ENCODE measurements at places on chromosomes 16 and 17. TPM values are rescaled to one million over a fixed set of nuclear protein-coding genes. Genes with fewer than 3 reads are reported as not detected.

TMC8 gene
- 0.41 TPM for total RNA-seq

TNFRSF13B gene
- not detected for total RNA-seq

HOXB6 gene
- total RNA-seq = not detected

NPIPA2 gene
- total RNA-seq = 0.41 TPM

AANAT gene
- total RNA-seq = not detected

IRX6 gene
- under 0.01 TPM for total RNA-seq

TMEM100 gene
- 3.3 TPM for total RNA-seq

PERCC1 gene
- not detected for total RNA-seq

OR2C1 gene
- 0.82 TPM for total RNA-seq

ENPP7 gene
- not detected for total RNA-seq

DHRS7C gene
- total RNA-seq = not detected

MYO15A gene
- 2.4 TPM for total RNA-seq

ARHGDIG gene
- 51.4 TPM for total RNA-seq

GRCh38 chr17:57578608-57579225 is 166.4 kb downstream of the CCDC182 start:
- no peak for DNase-seq

- no peak for DNase-seq
Measured at GRCh38 chr17:75394332-75394918, 11.1 kb downstream of the GRB2 start.

- no peak for DNase-seq
Measured at GRCh38 chr17:42498828-42499227, 37.2 kb upstream of the NAGLU start.

DNA sequence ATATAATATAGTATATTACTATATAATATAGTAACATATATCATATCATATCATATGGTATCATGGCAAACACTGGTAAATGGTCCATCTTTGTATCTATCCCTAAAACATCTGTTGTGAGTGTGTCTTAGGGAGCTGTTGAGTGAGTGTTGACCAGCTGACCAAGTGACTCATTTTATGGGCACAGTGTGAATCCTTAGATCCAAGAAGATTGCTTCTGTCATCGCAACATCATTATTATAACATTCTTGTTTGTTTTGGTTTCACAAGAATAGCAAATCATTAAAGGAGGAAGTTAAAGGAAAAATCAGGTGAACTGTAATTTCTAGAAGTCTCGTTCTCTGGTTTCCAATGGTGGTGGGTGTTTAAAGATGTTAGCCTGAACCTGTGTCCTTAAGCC is 11.7 kb upstream of the MAF start:
- DNase-seq = no peak

DNA sequence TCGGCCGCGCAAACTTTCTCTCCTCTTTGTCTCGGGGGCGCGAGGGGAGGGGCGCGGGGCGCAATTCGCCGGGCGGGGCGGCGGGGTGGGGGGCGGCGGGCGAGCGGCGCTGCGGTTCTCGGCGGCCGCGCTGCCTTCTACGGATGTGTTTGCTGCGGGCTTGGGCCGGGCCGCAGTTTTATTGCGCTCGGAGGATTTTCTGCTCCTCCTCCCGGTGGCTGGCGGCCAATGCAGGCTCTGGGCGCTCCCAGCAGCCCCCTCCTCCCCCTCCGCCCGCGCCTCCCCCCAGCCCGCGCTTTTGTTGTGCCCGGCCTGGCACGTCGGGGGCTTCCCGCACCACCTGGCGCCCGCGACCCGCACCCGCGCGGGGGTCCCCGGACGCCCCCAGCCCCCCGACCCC is at the start of gene TIMP2:
TIMP2 (minus strand) TSS at position 154 of the 400 bp plus-strand sequence. CDS start 299 bp downstream, outside the sequence.
- DNase-seq = peak; percentile 96

- no peak for DNase-seq
Measured at GRCh38 chr16:2209258-2210008, 1.2 kb downstream of the BRICD5 start.

DNA sequence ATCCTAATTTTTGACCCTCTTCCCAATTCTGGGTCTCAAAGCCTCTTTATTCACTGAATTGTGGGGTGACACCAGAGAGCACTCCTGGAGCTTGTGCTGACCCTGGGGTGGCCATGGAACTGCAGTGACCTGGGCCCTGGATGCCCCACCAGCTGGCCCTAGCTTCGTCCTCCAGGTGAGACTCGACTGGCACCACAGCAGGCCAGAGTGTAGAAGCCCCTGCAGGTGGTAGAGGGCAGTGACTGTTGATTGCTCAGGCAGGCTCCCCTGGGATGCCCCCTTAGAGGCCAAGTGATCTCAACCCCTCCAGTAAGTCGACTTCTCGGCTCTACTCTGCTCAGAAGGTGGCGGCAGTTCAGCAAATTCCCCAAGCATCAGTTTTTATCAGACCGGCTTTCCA is 6.4 kb downstream of the FA2H start:
- no peak for DNase-seq

- no peak for DNase-seq
Measured at GRCh38 chr17:10069301-10069700, 129.1 kb downstream of the GAS7 start.

DNA sequence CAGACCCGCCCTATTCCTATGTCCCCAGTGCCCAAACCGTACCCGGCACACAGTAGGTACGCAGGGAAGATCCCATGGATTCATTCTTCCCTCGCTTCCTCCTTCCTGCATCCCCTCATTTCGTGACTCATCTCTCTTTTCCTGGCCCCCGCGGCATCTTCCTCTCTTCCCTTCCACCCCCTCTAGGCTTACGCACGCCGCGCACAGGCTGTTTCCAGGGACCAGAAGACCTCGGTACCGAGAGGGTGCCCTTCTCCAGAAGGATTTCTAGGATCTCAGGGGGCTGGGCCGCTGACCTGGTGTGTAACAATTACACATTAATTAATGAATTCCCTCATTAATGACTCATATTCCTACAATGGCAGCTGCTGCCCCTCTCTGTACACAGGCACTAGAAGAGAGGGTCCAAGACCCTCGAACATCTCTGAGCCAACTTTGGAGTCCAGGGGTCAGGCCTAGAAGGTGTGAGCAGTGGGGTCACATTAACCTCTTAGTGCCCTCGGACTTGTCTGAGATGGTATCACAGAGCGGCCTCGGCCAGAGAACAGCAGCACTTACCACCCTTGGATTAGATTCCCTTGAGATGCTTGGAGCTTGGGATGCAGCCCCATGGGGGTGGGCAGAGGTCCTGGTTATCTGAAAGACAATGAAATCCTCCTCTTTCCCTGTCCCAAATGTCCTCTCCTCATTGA is 16.8 kb upstream of the PLLP start:
- DNase-seq = no peak

DNA sequence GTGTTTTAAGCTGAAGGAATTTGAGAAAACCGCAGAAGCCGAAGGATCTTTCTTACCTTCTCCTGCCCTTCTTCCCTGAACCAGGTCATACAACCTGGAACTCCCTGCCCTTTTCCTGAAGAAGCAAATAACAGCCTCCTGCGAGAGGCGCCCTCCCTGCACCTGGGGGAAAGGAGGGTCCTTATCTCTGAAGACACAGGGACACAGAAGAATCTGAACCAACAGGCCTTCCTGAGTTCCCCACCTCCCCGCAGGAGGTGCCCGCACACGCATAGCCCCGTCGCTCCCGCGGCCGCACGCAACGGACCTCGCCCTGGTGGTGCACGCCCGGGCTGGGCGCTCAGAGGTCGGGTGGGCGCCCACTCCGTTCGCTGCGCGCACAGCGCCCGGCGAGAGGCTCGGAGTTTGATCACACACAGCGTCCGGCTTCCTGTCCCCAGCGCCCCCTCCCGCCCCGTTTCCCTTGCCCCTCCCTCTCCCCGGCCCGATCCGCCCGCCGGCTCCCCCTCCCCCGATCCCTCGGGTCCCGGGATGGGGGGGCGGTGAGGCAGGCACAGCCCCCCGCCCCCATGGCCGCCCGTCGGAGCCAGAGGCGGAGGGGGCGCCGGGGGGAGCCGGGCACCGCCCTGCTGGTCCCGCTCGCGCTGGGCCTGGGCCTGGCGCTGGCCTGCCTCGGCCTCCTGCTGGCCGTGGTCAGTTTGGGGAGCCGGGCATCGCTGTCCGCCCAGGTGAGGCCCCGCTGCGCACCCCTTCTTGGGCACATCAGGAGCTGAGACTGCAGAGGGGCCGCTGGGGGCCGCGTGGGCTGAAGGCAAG is at the start of gene TNFSF12:
TNFSF12 (plus strand) TSS at position 474 of the 816 bp plus-strand sequence; CDS start at position 570, 96 bp downstream.
- DNase-seq = peak; percentile 81

GRCh38 chr16:72467157-72467759 is 295.3 kb upstream of the PMFBP1 start:
- DNase-seq = no peak

- peak; percentile 58 for DNase-seq
Measured at GRCh38 chr17:47663912-47664623, 14.3 kb downstream of the KPNB1 start.

GRCh38 chr17:47324224-47325020 is 667 bp downstream of the EFCAB13 start:
- DNase-seq = no peak

DNA sequence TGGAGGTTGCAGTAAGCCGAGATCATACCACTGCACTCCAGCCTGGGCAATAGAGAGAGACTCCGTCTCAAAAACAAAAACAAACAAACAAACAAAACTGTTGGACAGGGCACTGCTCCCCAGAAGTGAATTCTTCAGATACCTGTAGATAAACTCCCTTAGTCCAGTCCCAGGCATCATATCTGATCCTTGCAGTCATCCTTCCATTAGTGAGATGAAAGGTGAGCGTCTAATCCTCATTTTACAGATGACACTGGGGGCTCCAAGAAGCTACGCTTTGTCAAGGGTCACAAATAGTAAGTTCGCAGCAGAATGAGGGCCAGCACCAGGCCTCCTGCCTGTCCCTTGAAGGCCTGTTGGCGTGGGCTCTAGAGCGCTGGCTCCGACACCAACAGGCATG is 102.0 kb downstream of the OR1D5 start:
- DNase-seq = no peak

DNA sequence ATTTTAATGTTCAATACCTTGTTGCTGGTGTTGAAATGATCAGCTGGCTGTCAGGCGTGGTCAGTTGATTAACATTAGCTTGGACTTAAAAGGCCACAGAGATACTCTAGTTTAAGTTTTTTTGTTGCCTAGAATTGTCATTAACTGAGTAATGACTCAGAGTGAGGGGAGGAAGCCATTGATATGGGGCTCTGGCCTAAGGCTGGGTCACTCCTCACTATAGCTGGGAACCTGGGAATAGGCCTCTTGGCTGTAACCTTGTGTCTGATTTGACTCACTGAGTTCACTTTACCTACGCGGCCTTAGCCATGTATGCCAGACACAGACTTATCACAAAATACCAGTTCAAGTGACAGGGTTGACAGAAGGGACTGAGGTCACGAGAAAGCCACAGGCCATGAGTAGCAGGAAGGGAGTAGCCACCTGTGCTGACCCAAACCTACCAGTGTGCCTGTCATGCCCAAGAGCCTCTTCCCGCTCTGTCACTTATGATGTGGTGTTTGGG is 37.9 kb upstream of the ADCY7 start:
- DNase-seq = no peak

- DNase-seq = no peak
Measured at GRCh38 chr17:2111691-2112090, 56.8 kb downstream of the HIC1 start.

DNA sequence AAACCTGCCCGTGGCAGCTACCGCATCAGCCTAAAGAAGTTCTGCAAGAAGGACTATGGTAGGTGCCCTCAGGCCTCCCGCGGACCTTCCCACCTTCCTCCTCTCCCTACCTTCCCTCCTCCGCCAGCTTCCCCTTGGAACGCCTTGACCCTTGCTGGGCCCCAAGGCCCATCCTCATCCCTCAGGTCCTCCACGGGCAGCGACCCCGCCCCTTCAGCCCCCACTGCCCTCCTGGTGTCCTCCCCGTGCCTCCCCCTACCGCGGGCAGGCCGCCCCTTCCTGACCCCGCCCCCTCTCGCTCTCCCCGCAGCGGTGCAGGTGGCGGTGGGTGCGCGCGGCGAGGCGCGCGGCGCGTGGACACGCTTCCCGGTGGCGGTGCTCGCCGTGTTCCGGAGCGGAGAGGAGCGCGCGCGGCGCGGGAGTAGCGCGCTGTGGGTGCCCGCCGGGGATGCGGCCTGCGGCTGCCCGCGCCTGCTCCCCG is 1.4 kb upstream of the TBC1D24 start:
- DNase-seq = no peak

- no peak for DNase-seq
Measured at GRCh38 chr16:8941718-8942344, 21.9 kb downstream of the USP7 start.

DNA sequence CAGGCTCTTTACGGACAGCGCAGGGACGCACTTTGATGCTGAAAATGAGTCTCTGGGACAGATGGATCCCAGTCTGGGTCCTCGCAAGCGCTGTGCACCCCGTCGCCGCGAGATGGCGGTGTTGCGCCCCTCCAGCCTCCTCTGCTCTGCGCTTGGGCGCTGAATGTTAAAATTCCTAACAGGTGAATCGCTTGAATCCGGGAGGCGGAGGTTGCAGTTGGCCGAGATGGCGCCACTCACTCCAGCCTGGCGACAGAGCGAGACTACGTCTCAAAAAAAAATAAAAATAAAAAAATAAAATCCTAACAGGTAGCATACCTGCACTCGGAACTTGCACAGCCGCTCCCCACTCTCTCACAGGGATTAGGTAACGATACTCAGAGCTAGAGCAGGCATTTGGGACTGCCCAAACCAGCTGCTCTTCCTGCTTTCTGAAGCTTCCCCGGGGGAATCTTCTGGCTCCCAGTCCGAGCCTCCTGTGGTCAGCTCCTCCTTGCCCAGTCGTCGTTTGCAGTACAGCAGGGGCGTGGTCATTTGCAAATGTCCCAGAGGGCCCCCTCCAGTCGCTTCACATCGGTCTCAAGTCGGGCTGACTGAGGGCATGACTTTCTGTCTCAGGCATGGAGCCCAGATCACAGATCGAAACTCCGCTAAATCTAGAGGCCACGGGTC is 26.2 kb upstream of the OSGIN1 start:
- peak; percentile 85 for DNase-seq

- no peak for DNase-seq
Measured at GRCh38 chr17:33595828-33596227, 302.7 kb upstream of the ASIC2 start.

DNA sequence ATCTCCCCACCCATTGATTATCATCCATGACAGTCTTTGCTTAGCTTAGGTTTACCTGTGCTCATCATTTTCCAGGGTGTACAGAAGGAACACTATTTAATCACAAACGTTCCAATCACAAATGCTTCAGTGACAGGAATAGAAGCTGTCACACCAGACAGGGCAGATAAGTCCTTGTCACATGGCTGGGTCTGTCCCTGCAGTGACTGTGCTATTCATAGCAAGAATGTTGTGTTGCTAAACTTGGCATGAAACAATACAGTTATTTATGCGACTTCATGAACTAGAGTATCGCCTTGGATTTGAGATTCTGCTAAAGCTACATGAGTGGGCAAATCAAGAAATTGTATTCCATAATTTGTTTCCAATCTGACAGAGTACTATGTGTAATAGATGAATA is 108.4 kb downstream of the CDH13 start:
- no peak for DNase-seq

DNA sequence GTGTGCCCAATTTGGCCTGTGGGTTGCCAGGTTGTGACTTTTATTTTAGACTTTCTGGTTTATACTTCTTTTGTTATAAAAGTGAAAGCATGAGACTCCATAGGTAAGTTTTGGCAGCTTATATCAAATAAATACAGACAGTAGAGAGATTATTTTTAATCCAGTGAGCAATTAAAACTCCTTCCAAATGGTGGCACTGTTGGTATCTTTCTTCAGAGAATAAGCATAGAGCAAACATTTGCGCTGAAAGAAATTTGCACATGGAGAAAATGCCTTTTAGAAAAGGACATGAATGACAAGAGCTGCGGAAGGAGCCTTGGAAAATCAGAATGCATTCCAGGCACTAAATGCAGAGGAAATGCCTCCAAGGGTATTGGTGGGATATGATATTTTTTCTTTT is 46.1 kb upstream of the DNAJA2 start:
- peak; percentile 36 for DNase-seq

- no peak for DNase-seq
Measured at GRCh38 chr16:88656291-88656980, 5.6 kb upstream of the CYBA start.

- DNase-seq = no peak
Measured at GRCh38 chr17:82457073-82457928, 1.2 kb upstream of the NARF start.

Data from frontal cortex (tissue), 4 donors.